ENCODE measurements at places on chromosomes 5 and 9.

- DNase-seq = no peak
Observed at GRCh38 chr9:110029429-110029955, 178.5 kb downstream of the C9orf152 start.

DNA sequence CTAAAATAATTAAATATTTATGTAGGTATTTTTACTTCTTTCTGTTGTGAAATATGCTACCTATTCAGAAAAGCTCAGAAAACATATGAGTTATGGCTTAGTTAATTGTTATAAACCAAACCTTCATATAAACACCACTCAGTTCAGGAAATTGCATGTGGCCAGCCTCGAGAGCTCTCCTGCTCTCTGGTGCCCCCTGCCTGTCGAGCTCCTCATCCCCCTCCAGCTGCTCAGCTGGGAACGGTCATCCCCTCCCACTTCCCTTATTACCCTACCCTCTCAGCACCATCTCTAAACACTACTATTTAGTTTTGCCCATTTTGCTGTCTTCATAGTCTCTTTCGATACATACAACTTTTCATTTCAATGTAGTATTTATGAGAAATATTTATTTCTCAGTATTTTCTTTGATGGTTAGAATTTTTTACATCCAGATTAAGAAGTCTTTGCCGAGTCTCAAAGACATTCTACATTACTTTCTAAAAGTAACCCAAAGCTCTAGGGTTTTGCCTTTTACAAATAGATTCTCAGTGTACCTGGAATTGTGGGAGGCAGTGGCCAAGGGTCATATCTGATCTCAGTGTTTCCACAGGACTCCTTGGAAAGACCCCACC, 51.2 kb upstream of the SEMA4D start:
- DNase-seq = peak; percentile 89

DNA sequence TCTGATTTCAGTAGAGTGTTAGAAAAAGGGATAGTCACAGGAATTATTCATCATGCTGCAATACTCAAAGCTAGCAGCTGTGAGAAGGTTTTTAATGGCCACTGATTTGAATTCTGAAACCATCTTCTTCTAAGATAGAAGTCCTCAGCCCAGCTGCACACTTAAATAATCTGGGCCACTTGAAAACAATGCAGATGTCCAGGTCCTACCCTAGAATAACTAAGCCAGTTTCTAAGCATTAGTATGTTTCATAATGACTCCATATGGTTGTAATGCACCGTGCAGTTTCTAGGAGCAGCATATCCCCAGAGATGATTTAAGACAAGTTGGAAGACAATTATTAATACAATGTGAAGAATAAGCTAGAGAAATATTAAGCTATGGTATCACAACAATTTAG, 159.9 kb upstream of the FBXL17 start:
- peak; percentile 20 for DNase-seq

GRCh38 chr5:78001197-78001596, 225.1 kb upstream of the TBCA start:
- DNase-seq = no peak

DNA sequence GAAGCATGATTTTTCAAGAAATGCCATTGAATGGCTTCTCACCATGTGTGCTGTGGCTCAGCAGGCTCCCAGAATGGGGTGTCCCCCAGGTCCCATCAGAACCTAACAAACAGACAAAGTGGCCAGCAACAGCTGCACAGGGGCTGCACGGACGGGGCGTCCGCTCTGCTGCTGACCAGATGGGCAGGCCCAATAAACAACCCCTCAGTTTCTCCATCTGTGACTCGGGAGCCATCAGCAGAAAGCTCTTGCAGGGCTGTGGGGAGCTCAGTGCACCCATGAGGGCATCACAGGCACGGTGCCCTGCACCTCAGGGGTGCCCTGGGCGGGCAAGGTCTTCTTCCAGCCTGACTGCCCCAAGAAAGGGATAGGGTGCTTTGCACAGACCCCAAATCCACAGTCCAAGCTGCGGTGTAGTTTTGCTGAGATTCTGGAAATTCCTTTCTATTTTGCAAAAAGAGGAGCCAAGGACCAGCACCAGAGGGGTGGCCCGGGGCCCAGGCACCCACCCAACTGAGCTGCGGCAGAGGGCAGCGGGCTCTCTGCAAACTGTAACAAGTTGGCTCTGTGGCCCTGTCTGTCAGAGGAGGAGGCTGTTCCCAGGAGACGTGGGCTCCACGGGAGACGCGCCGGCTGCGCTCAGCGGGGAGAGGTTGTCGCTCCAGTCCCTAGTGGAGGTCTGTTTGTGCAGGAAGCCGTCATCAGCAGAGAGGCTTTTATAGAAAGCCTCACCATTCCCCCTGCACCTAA, 138.7 kb upstream of the PPP1R26 start:
- no peak for DNase-seq

- DNase-seq = no peak
Observed at GRCh38 chr5:505951-506525, 18.2 kb downstream of the SLC9A3 start.

DNA sequence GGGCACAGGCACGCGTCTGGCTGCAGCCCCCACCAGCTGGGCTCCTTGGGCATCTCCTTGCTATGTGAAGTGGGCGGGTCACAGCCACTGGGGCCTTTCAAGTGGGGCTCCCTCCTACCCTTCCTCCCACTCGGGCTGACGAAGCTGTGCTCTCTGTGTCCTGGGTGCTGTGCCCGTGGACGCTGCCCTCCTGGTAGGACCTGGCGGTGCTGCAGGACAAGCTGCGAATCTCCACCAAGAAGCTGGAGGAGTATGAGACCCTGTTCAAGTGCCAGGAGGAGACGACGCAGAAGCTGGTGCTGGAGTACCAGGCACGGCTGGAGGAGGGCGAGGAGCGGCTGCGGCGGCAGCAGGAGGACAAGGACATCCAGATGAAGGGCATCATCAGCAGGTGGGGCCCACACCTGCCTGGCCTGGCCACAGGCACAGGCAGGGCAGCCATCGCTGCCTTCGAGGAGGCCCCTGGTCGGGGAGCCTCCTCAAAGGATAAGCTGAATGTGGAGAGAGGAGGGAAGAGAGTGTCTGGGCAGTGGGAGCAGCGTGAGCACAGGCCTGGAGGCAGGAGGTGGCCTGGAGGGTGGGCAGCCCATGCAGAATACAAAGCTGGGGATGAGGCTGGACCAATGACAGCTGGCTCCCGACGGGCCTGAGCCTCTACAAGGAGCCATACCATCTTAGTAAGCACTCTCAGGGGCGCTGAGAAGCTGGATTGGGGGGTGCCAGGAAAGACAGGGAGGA, 124.7 kb downstream of the DAB2IP start:
- DNase-seq = no peak

- no peak for DNase-seq
Observed at GRCh38 chr9:94666364-94667099, 27.2 kb upstream of the FBP1 start.

DNA sequence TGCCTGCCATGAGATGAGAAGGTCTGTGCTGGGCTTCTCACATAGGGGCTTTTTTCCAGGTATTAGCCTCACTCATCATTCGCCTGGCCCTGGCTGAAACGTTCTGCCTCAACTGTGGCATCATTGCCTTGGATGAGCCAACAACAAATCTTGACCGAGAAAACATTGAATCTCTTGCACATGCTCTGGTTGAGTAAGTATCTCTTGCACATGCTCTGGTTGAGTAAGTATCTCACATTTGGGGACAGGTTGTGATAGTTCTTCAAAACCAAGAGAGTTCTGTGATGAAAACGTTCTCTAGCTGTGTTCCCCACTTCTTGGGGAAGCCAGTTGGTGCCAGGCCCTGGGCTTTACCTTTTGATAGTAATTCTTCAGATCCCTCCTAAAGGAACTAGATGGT, 17.4 kb upstream of the IL13 start:
- DNase-seq = no peak

DNA sequence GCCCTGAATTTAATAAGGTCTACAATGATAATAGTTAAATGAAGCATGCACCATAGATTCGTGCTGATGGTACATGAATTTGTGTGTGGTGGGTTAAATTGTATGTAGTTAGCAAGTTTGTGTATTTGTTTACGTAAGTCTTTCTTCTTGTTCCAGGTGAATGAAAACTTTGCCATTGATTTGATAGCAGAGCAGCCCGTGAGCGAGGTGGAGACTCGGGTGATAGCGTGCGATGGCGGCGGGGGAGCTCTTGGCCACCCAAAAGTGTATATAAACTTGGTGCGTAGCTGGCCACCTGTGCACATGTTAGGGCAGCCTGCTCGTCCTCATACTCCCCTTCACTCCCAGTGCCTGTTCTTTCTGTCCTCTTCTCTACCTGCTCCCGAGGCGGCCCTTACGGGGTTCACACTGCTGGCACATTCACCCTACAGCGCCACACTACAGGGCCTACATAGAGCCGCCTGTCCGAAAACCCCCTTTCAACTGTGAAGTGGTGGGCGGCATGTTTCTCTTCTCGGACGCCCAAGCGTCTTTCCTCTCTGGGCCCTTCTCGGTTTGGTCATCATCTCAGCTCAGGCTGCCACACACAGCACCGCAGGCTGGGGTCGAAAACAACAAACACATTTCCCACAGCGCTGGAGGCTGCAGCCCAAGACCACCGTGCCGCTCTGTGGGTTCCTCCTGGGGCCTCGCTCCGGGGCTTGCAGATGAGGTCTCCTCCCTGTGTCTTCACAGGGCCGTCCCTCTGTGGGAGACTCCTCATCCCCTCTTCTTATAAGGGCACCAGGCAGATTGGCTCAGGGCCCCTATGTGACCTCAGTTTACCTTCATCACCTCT, 13.2 kb downstream of the NDUFS6 start:
- DNase-seq = no peak

DNA sequence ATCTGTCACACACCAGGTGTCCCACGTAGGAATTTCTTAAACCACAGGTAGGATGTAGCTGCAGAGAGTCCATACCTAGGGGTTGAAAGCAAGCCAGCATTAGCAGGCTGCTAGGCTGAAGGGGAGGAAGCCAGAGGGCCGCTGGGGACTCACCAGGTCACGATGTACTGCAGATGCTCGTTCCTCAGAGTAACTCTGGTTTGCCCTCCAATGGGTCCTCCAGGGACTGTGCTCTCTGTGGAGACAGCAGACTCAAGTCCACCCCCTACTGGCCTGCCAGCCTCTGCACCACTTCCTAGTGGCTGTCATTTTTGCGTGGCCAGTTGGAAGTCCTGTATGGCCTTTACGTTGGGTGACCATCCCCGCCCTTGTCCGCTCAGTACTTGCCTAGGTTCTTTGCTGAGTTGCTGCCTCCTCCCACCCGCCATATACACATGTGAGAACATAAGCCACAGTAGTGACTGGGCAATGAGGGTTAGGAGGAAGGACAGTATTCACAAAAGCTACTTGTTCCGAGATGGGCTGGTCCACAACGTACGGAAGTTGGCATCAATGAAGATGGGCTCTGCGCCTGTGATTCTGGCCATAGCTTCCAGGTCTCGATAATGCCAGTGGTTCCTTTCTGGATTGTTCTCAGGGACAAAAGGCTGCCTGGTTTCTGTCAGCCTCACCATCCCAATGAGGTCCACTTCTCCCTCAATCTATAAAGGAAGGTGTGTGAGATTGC, 4.1 kb downstream of the RPL7A start:
- peak; percentile 43 for DNase-seq

GRCh38 chr5:134580001-134580460, 52.6 kb downstream of the SAR1B start:
- no peak for DNase-seq

- DNase-seq = peak; percentile 52
Observed at GRCh38 chr9:122095010-122095767, 2.1 kb upstream of the TTLL11 start.

DNA sequence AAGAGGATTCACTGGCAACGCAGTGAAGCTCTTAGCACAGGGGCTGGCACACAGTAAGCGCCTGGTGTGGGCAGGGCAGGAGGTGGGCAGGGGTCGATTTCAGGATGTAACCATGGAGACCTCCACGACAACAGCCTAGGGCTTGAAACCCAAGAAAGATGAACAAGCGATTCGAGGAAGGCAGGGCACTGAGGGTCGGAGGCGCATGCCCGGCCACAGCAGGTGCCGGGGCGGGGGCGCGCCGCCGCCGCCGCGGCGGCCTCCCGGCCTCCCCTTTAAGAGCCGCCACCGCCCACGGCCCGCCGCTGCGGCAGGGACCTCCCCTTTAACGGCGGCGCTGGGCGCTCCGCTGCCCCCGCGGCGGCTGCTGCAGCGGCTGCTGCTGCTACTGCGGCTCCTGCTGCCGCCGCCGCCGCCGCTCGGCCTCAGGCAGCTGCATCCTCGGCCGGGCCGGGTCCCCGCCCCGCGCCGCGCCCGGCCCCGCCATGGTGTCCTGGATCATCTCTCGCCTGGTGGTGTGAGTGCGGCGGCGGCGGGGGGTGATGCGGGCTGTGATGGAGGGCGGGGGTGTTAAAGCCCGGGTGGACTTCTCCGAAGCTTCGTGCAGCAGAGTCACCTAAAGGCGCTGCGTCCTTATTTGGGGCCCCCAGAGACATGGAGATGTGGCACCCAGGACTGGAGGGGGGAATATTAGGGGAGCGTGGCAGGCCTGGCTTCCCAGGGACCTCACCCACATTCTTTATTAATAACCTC, at the start of gene REEP2:
Gene REEP2, plus strand, starts transcription at position 334 of the 753 bp plus-strand sequence. Its CDS starts 152 bp downstream, at position 486.
- peak; percentile 90 for DNase-seq

All from GM10248 (cell line).